Activated naive CD4-positive, alpha-beta T cell treated with Interleukin-2 at 50 U/mL for 16 hours (primary cell): ENCODE measurements at places on chromosomes 6 and 20.

DNA sequence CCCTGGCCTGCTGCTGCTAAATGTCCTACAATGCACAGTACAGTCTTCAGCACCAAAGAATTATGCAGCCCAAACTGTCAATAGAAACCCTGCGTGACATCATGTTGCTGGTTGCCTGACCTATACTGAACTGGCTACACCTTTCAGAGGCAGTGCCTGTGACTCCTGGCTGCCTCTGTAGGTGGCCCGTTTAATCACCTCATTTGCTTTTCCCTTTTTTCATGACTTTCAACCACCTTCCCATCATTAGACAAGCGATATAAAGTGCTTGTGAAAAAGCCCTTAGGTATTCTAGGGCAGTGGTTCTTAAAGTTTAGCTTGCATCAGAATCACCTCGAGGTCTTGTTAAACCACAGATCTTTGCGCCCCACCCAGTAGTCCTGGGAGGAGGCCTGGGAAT is 33.0 kb upstream of the RIPOR2 start:
- no peak for DNase-seq

DNA sequence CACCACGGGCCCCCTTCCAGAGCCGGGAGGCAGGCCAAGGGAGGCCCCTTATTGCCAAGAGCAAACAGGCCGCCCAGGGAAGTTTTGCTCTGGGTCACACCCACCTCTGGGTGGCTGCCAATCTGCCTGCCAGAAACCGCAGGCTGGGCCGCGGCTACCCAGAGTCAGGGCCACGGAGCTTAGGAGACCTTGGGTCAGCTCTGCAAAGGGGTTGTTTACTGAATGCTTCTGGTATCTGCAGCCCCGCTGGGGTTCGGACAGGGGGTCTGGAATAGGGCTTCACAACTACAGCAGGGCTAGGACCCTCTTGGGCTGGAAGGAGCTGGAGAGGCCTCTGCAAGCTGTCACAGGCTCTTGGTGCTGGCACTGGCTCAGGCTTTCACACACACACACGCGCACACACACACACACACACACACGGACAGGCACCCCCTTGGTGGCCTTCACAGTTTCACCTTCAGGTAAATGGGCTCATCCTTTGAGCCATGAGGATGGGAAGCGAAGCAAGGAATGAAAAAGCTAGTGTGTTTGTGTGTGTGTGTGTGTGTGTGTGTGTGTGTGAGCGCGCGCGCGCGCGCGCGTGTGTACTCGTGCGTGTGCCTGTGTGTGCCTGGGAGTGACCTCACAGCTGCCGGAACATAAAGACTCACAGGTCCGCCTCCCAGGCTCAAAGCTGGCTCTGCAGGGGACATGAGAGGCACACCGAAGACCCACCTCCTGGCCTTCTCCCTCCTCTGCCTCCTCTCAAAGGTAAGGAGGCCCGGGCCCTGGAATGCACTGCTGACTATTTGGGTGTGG is at the start of gene CCN5:
Gene CCN5 (plus strand): TSS at position 669 of the 798 bp plus-strand sequence. CDS start 22 bp downstream, at position 691.
- DNase-seq = no peak

DNA sequence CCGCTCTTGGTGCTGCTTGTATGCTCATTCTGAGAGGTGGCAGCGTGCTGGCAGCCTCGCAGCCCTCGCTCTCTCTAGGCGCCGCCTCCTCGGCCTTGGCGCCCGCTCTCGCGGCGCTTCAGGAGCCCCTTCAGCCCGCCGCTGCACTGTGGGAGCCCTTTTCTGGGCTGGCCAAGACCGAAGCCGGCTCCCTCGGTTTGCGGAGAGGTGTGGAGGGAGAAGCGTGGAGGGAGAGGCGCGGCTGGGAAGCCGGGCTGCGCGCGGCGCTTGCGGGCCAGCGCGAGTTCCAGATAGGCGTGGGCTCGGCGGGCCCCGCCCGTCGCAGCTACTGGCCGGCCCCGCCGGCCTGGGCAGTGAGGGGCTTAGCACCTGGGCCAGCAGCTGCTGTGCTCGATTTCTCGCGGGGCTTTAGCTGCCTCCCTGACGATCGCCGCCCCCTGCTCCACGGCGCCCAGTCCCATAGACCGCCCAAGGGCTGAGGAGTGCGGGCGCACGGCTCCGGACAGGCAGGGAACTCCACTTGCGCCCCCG is 19.5 kb upstream of the FAM8A1 start:
- DNase-seq = no peak

DNA sequence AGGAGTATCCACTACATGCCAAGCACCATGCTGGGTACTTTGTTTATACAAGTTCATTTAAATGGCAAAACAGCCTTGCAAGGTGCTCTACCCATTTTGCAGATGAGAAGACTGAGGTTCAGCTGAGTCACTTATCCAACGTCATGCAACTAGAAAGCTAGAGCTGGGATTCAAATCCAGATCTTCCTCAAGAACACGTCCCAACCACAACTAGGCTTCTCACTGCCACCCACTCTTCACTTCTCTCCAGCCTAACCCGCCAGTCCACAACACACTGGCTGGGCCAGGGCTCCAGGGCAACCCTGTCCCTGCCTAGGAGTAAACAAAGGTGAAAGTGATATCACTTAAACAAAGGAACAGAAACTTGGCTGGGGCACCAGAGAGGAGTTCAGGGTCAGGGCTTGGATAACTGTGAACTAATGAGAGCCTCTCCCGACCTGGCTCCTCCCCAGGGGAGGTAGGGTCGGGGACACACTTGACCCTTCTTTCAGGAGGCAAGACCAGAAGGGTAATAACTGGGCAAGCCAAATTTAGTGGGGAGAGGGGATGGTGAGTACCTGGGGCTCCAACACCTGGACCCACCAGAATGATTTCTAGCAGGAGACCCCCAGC is 7.9 kb downstream of the SDC4 start:
- no peak for DNase-seq

DNA sequence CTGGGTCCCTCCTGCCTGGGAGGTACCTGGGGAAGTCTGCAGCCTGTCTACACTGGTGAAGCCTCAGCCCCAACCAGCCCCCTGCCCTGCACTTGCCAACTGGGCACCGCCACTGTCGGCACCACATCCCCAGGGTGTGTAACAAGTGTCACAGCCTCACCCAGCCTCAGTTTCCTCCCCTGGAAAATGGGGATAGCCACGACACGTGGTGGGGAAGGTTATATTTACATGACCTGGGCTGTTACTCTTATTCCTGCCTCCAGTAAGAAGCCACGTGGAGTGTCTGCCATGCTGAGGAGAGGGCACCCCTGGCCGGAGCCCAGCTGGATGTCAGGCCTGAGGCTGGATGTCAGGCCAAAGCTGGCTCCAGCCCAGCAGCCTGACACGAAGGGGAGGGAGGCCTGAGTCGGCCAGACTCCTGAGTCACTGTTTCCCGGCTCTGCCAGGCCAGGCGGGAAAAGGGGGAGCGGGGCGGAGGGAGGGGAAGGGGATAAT is 44.9 kb downstream of the SNAI1 start:
- no peak for DNase-seq

DNA sequence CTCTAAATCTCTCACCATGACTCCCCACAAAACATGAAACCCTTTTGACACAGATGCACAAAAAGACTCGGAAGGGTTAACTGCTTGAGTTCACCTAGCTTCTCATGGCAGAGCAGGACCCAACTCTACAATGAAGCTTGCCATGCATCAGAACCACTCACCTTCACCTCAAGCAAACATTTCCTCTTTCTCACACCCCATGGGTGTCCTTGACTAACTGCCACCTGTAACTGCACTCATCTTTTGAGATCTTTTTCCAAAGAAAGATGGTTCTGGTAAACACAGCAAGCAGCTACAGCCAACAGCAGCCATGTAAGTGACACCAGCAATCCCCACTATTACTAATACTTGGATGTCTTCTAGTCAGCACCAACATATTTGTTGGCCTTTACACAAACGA is 76.5 kb downstream of the EFHC1 start:
- DNase-seq = no peak

GRCh38 chr20:3543901-3544507 is 73.2 kb downstream of the ATRN start:
- DNase-seq = no peak

DNA sequence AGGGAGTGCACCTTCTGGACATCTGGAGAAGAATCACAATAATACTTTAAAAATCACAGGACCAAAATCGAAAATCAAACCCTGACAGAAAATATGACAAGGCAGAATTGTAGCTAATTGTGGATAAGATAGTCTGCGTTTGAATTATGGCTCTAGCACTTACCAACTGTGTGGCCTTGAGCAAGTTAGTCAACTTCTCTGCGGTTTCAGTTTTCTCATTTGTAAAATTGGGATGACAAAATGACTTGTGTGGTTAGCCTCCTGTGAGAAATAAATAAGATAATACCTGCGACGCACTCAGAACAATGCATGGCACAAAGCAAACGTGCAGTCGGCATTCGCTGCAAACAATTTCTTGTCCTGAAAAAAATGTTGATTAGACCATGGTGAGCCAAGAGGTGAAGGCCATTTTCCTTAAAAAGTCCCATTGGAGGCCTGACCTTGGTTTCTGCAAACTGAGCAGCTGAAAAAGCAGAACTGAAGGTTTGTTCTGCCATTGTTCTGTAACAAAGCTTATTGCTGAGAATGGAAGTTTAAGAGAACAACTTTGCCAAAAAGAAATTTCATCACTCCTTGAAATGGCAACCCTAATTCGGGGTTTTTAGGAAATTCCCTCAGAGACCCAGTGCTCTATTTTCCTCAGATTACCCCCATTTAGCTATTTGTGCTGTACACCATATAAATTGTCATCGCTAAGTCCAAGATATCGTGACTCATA is 266.3 kb downstream of the ERMARD start:
- no peak for DNase-seq

- no peak for DNase-seq
Measured at GRCh38 chr6:12769556-12770256, 53.1 kb downstream of the PHACTR1 start.

GRCh38 chr20:16048876-16049275 is 524.4 kb downstream of the KIF16B start:
- DNase-seq = no peak

- no peak for DNase-seq
Measured at GRCh38 chr20:43894491-43894890, 20.2 kb upstream of the TOX2 start.

GRCh38 chr6:37980222-37980595 is 160.7 kb downstream of the ZFAND3 start:
- DNase-seq = no peak

GRCh38 chr6:12012038-12012557 is at the start of gene HIVEP1:
HIVEP1 (plus strand) TSS chr6:12012312; CDS start chr6:12015629, 3,317 bp downstream.
- no peak for DNase-seq

- DNase-seq = no peak
Measured at GRCh38 chr6:162063666-162064065, 663.9 kb downstream of the PRKN start.

GRCh38 chr6:153081914-153082313 is 49.2 kb downstream of the RGS17 start:
- no peak for DNase-seq

- no peak for DNase-seq
Measured at GRCh38 chr6:134217798-134218140, 100.1 kb downstream of the SGK1 start.

GRCh38 chr6:163173741-163174140 is 240.8 kb upstream of the QKI start:
- no peak for DNase-seq

DNA sequence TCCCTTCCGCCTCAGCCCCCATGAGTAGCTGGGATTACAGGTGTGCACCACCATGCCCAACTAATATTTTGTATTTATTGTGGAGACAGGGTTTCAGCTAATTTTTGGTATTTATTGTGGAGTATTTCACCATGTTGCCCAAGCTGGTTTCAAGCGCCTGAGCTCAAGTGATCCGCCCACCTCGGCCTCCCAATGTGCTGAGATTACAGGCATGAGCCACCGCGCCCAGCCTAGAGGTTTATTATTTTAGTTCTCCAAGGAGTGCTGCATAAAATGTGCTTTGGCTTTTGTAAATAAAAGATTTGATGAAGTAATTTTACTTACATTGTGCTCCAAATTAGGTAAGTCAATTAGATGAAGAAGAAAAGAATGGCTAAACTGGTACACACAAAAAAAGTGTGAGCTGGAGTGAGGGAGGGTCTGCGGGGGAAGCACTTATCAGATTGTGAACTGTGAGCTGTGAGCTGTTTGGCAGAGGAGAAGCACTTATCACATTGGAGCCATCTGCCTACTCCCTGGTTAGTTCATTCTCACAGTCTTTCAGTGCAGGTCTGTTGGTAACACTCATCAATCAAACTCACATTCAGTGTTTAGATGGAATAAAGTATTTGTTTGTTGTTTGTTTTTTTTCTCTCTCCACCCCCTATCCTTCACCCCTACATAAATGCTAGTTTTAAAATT is 398.0 kb downstream of the EPHA7 start:
- no peak for DNase-seq

- DNase-seq = no peak
Measured at GRCh38 chr6:16132909-16133308, 4.0 kb downstream of the MYLIP start.

- DNase-seq = no peak
Measured at GRCh38 chr6:68875403-68875802, 240.3 kb downstream of the ADGRB3 start.

DNA sequence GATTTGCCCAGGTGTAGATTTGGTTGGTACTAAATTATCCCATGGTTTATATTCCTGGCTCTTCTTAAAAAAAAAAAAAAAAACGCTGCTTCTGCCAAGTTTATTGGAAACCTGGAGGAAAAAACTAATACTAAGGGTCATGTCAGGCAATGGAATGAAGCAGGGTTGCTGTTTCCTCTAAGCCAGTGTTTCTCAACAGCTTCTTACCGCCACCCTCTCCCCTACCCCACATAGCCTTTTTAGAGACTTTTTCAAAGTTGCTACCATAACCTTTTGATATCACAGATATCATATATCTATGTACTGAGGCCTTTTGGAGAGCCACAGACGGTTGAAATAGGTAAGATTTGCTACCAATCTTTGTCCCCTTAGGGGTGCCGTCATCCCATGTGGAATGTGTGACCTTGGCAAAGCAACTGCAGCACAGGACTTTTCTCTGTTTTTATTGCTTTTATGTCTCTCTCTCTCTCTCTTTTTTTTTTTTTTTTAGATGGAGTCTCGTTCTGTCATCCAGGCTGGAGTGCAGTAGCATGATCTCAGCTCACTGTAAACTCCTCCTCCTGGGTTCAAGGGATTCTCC is 35.0 kb downstream of the SYTL3 start:
- no peak for DNase-seq

DNA sequence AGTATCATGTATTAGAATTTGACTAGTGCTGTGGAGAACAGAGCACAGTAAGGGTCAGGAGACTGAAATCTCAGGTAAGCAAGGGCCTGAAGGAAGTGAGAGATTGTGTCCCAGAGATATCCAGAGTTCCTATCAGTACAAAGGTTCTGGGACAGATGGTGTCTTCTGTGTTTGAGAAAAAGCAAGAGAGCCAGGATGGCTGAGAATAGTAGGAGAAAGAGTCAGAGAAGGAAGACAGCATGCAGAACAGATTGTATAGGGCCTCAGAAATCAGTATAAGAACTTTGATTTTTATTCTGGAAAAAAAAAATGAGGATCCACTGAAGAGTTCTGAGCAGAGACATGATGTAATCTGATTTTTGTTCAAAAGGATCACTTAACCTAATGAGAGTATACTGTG is 74.8 kb upstream of the PLN start:
- no peak for DNase-seq
